ENCODE measurements at places on chromosomes 6 and 20.

DNA sequence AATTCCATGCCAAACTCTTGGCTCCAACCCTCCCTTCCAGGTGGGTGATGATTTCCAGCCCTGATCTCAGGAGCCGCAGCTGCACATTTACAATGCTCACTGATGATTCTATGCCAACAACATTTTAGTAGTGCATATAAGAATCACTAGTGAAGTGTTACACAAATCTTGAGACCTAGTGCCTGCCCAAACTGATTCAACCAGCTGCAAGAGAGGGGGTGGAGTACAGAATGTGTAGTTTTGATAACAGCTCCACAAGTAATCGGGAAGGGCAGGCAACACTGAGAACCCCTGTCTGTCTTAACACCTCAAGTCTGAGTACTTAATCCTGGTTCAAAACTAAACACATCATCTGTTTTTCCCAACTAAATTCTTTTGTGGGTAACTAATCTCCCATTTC, 91.7 kb downstream of the PRDM1 start:
- H3K4me1 ChIP-seq = no peaks in the 10 kb centered on the region
- no peaks in the 10 kb centered on the region for H3K36me3 ChIP-seq
- no peak for DNase-seq
- H3K27ac ChIP-seq = no peak overlapping the region
- no peak overlapping the region for H3K4me3 ChIP-seq

DNA sequence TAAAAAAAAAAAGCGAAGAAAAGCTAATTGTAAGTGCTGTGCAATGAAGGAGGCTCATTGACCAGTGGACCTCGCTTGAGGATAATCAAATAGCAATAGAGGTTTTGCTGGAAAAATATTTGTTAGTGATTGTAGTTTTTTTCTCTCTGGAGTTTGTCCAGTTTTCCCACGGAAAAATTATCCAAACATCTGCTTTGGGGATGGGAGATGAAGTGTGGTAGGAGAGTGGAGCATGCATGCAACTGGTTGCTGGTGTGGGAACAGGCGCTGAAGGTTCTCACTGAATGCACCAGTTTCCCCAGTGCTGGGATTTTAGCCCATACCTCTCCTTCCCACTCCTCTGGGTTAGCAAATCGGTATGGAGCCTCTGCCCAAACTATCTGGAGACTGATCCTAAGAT, 281.7 kb upstream of the TAB2 start:
- no peak for DNase-seq
- peaks cover 27% of the 10 kb centered on the region for H3K4me1 ChIP-seq
- H3K36me3 ChIP-seq = no peaks in the 10 kb centered on the region
- H3K27me3 ChIP-seq = no peaks in the 10 kb centered on the region
- no peak overlapping the region for H3K27ac ChIP-seq

DNA sequence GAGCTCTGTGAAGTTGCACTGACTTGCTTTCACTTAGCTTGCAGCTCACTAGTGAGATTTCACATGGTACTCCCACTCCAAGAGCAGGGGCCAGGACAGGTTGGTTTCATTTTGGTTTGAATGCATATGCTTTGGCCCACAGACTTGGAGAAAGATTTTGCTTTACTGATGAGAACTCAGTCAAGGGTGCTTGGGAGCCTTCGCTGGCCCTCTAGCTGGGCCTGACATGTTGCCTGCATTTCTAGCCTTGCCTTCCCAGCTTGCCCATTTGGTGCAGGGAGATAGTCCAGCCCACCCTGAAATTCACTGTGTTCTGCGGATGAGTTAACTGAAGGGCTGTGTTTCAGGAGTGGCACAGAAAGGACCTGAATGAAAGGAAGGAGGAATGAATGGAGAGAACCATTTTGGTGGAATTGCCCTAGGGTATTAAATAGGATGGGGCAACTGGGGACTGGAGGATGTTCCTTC, 1.9 kb downstream of the SGK1 start:
- H3K27ac ChIP-seq = no peak overlapping the region
- no peaks in the 10 kb centered on the region for H3K36me3 ChIP-seq
- peaks cover 20% of the 10 kb centered on the region for H3K4me1 ChIP-seq
- H3K4me3 ChIP-seq = no peak overlapping the region
- no peak for DNase-seq
- peaks cover 73% of the 10 kb centered on the region for H3K27me3 ChIP-seq

- H3K27ac ChIP-seq = peak overlapping the region; percentile 8
- DNase-seq = no peak
- peaks cover 4% of the 10 kb centered on the region for H3K4me1 ChIP-seq
Measured at GRCh38 chr6:10576226-10576625, 55.1 kb downstream of the GCNT2 start.

DNA sequence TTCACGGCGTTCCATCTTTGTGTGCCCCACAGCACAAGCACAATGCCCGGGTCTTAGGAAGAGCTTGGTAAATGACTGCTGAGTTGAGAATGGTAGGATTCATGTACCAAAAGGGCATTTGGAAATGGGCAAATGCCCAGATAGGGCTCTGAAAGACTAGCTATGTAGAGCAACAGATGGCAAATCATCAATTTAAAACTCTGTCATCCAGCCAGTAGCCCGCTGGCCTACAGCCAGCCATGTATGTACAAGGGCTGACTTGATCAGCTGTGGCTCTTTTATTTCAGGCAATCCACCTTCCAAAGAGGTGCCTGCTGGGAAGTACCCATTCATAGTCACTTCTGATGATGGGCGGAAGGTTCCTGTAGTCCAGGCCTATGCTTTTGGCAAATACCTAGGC, 35.1 kb downstream of the NT5E start:
- H3K27ac ChIP-seq = no peak overlapping the region
- H3K27me3 ChIP-seq = no peaks in the 10 kb centered on the region
- DNase-seq = no peak
- H3K36me3 ChIP-seq = no peaks in the 10 kb centered on the region

DNA sequence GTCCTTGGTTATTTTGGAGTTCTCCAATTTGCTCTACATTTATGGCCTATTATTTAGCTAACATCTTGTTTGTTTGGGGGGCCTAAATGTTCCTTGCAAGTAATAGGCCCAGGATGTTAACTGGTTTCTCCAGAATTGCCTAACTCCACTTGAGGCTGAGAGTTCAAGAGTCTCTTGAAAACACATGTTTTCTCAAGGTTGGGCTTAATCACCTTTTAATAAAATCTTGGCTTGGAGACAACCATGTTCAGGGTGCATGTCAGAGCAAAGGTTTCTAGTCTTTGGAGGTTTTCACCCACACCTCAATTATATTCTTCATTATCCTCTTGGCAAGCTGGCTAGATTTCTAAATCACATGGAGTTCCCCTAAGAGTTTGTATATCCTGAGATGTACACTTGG, 54.2 kb downstream of the KLHL31 start:
- no peak overlapping the region for H3K4me3 ChIP-seq
- H3K27me3 ChIP-seq = no peaks in the 10 kb centered on the region
- H3K4me1 ChIP-seq = no peaks in the 10 kb centered on the region
- H3K27ac ChIP-seq = no peak overlapping the region

- no peak overlapping the region for H3K27ac ChIP-seq
- H3K4me3 ChIP-seq = no peak overlapping the region
- no peaks in the 10 kb centered on the region for H3K36me3 ChIP-seq
- H3K4me1 ChIP-seq = no peaks in the 10 kb centered on the region
- no peaks in the 10 kb centered on the region for H3K27me3 ChIP-seq
- DNase-seq = no peak
Measured at GRCh38 chr20:55437798-55438415, 567.4 kb downstream of the CBLN4 start.

DNA sequence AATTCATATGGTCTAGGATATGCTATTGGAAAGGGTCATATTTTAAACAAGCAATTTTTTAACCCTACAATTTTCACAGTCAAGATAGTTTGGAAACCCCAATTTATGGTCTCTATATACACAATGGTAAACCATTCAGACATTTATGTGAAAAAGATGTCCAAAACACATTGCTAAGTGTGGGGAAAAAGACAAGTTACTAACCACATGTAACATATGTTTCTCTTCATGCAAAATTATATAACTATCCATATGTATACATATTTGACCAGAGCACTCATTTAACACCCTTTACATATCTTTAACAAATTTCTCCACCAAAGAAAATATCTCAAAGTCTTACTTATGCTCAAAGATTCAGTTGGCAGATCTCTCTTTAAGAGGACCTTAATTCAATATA, 110.6 kb downstream of the RNGTT start:
- no peak for DNase-seq
- H3K27ac ChIP-seq = no peak overlapping the region
- H3K27me3 ChIP-seq = no peaks in the 10 kb centered on the region

DNA sequence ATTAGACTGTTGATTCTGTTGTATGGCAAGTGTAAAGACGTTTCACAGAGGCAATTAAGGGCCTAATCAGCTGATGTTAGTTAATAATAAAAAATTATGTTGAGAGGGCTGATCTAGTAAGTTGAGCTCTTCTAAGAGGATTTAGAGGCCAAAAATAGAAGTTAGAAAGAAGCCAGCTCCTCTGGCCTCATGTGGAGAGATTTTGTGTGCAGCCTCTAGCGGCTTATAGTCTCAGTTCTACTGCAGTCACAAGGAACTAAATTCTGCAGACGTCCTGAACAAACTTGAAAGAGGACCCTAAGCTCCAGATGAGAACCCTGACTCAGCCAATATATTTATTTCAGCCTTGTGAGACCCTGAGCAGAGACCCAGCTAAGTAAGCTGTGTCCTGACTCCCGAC, 498.6 kb downstream of the BTBD3 start:
- H3K4me3 ChIP-seq = no peak overlapping the region
- H3K4me1 ChIP-seq = peaks cover 16% of the 10 kb centered on the region
- no peaks in the 10 kb centered on the region for H3K36me3 ChIP-seq
- DNase-seq = no peak

GRCh38 chr20:41159547-41159946, 22.2 kb downstream of the PLCG1 start:
- peaks cover 22% of the 10 kb centered on the region for H3K36me3 ChIP-seq
- H3K27me3 ChIP-seq = no peaks in the 10 kb centered on the region
- no peak for DNase-seq
- H3K4me3 ChIP-seq = no peak overlapping the region

DNA sequence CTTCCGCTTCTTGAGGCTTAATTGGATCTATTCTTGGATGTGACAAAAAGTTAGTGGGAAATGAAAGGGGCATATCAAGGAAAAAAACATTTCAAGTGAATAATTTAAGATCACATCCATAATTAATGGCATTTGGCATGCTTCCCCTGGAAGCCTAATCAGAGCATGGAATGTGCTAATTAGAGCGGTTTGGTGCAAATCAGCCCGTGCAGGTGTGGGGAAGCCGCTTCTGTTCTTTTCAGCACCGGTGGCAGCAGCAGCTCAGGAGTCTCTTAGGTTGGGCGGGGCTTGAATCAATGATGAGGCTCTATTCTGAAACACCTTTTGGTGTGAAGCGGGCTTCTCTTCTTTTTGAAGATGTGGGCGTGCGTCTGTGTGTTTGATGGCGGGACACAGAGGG, 301.2 kb downstream of the LRFN2 start:
- no peak for DNase-seq
- H3K36me3 ChIP-seq = no peaks in the 10 kb centered on the region
- peaks cover 7% of the 10 kb centered on the region for H3K4me1 ChIP-seq
- H3K4me3 ChIP-seq = no peak overlapping the region
- H3K27ac ChIP-seq = no peak overlapping the region

DNA sequence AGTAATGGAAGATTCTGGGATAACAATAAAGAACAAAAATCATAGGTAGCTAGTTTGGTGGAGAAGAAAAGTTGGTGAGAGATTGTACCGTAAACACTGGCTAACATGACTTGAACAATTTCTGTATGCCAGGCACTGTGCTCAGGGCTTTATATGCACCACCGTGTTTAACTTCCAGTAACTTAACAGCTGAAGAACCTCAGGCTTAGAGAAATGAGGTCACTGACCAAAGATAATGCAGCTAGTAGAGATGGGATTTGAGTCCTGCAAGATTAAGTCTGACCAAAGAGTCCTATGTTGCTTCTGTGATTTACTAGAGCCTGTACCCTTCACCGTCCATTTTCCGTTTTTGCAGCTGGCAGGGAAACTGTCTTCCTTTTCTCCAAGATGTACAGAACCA, 2.7 kb downstream of the CSTF1 start:
- H3K4me3 ChIP-seq = no peak overlapping the region
- no peak overlapping the region for H3K27ac ChIP-seq
- peaks cover 23% of the 10 kb centered on the region for H3K4me1 ChIP-seq
- H3K27me3 ChIP-seq = no peaks in the 10 kb centered on the region

DNA sequence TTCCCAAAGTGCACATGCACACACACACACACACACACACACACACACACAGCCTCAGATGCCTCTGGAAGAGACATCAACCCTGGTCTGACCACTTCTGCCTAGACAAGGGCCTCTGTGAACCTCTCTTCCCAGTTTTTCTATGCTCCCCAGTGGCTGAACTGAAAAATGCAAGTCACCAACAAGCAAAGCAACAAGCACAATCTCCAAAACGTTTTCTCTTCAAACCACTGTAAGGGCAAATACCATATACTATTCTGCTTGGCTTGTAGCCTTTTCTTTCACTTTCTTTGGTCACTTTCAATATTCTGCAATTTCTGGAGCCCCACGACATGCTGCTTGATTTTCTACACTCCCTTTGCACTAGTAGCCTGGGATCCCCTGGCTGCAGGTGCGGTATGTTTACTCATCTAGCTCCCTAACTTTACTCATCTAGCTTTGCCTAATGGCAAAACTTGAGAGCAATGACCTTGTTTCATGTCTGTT, 121.4 kb upstream of the DST start:
- H3K4me3 ChIP-seq = no peak overlapping the region
- peaks cover 31% of the 10 kb centered on the region for H3K4me1 ChIP-seq
- no peak overlapping the region for H3K27ac ChIP-seq
- H3K27me3 ChIP-seq = no peaks in the 10 kb centered on the region
- peaks cover 3% of the 10 kb centered on the region for H3K36me3 ChIP-seq
- DNase-seq = no peak

DNA sequence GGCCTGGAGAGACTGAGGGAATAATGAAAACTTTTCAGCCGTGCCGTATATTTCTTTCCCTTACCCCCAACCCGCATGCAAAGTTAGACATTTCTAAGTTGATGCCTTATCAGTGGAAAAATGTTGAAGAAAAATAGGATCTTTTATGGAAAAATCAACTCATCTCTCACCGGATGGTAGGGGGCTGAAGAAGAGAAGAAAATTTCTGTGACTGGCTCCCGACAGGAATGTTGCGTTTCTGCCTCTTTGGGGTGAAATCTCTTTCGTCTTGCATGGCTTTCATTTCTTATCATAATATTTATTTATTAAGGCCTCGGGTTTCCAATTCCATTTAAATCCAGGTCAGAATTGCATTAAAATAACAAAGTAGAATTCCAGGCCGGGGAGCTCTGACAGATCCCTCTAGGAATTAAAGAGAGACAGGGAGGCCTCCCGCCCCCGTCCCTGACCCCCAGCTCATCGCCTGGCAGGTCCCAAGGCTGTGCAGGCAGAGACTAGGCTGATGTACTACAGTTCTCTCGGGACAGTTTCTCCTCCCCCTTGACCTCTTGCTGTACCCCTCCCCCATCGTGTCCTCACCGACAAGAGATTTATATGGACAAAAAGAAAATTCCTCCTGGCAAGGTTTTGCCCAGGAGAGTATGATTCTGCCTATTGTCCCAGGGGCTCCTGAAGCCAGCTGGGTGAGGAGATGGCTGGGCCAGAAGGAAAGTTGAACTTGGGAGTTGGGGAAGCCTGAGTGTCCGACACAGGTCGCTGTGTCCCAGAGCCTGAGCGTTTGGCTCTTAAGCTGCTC, 1.3 kb downstream of the SCUBE3 start:
- H3K4me3 ChIP-seq = peak overlapping the region; percentile 94
- DNase-seq = no peak
- H3K27ac ChIP-seq = no peak overlapping the region
- peaks cover 56% of the 10 kb centered on the region for H3K4me1 ChIP-seq
- peaks cover 16% of the 10 kb centered on the region for H3K27me3 ChIP-seq

Measured in neural crest cell (in vitro differentiated cells).